ENCODE measurements at places on chromosomes 12 and 14.
A peak's percentile ranks its signal among the peaks of the same experiment; 100 is the strongest.

- DNase-seq: peak; percentile 23
Observed at GRCh38 chr14:71070169-71070568, 162.9 kb downstream of the PCNX1 start.

DNA sequence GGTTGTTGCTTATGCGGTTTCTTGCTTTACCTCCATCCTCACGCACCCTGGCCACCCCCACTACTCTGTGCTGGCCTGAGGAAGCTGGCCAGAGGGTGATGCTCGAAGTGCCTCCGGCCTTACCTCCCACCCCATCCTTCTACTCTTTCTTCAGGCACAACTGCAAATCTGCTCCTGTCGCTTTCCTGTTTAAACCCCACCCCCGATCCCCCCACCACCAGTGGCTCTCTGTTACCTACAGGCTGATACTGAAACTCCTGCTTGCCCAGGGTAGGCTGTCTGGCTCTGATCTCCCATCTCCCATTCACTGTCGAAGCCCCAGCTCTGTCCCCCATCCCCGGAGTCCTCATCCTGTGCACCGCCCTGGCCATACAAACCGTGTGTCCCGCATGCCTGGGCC lies 111.5 kb downstream of the PRMT8 start:
- no peak for DNase-seq

DNA sequence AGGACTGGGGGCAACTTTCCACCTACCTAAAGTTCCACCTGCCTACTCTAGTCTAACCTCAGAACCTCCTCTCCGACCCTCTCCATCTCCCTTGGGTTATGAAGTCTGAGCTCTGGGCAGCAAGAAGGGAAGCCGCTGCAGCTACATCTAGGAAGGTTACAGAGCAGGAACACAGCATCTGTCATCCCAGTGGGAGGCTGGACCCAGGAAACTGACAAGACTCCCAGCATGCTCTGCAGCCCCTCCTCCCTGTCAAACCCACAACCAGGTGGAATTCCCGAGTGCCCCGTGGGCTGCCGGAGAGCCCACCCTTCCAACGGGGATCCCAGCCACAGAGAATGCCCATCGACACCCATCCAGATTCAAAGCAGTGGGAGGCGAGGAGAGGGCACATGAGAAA lies 2.1 kb downstream of the TESC start:
- DNase-seq: no peak

- no peak for DNase-seq
Observed at GRCh38 chr14:45083617-45083975, 320 bp upstream of the PRPF39 start.

GRCh38 chr12:46432325-46432724 lies 59.8 kb upstream of the SLC38A2 start:
- no peak for DNase-seq

- no peak for DNase-seq
Observed at GRCh38 chr14:55744321-55744720, 164.3 kb downstream of the KTN1 start.

DNA sequence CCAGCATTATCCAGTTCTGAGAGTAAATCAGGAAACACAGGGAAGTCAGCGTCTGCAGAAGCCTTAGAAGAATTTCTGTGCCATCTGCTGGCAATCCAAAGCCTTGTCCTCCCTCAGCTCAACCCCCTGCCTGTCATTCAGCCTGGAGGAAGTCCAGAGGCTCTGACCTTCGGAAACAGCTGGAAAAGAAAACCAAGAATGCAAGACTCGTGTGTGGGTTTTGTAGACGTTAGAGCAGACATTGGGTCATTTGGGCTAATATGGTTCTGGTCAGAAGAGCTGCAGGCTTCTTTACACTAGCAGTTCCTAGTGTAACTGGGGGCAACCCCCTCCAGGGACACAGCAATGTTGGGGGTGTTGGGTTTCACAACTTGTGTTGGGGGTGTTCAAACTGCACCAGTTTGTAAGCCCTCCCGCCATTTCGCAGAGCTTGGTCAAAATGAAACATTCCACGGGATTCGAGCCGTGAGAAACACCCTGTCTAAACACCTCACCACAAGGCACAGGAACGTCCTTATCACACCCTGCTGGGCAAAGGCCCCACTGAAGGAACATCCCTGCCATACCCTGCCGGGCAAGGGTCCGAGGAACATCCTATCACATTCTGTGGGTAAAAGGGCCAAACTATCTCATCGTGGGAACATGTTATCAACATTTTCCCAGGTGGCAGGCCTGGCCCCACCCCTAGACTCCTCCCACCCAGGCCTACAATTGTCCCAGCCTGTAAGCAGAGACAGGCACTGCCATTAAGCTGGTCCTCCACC lies 21.0 kb upstream of the SERPINA4 start:
- peak; percentile 22 for DNase-seq

- DNase-seq: no peak
Observed at GRCh38 chr12:72359416-72359815, 87.2 kb downstream of the TRHDE start.

GRCh38 chr14:62691647-62692489 lies 353.4 kb downstream of the KCNH5 start:
- DNase-seq: peak; percentile 68

DNA sequence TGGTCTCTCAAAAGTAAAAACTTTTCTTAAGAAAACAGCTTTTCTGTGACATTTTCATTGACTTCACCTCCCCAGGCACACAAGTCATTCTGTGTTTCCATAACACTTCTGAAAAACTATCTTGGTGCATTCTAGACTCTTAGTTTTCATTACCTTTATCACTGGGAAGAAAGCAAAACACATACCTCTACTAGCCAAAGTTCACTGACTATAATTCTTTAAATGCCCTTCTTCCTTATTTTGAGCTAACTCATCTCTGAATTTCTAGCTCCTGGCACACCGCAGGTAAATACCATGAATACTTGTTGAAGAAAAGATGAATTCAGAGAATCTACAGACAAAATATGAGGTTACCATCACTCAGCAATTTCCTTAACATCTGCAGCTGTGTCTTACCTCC lies 21.1 kb downstream of the MLH3 start:
- DNase-seq: no peak

DNA sequence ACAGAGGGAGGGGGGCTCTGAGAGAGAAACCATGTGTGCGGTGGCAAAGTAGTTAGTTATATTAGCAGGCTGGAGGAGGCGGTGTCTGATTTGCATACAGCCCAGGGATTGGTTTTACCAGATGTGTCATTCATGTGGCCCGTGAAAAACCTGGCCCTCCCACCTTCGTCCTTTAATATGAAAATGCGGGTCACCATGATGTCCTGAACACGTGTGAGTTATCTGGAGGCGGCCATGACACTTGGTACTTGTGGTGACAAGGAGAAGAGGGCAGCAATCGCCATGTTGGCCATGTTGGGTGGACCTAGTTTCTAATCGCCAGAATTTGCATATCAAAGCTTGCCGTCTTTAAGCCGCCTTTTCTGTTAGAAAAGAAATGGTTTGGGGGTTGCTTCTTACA lies 108.8 kb downstream of the RAD51B start:
- DNase-seq: no peak

- no peak for DNase-seq
Observed at GRCh38 chr14:21385188-21385904, 1.5 kb upstream of the SUPT16H start.

DNA sequence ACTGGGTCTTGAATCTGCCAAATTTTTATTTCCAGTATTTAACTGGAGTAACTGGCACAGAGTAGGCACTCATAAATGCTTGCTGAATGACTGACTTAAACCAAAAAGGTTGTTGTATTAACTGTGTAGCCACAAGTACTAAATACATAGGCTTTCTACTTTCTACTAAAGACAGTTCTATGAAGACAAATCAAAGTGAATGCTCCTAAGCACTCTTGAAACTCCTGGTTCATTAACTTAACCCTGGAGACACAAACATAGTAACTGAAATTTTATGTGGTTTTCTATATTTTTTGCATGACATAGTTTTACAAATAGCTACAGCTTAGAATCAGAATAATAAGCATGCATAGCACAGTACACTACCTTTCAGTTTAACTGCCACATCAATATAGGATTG lies 70.4 kb downstream of the TXNDC16 start:
- DNase-seq: no peak

DNA sequence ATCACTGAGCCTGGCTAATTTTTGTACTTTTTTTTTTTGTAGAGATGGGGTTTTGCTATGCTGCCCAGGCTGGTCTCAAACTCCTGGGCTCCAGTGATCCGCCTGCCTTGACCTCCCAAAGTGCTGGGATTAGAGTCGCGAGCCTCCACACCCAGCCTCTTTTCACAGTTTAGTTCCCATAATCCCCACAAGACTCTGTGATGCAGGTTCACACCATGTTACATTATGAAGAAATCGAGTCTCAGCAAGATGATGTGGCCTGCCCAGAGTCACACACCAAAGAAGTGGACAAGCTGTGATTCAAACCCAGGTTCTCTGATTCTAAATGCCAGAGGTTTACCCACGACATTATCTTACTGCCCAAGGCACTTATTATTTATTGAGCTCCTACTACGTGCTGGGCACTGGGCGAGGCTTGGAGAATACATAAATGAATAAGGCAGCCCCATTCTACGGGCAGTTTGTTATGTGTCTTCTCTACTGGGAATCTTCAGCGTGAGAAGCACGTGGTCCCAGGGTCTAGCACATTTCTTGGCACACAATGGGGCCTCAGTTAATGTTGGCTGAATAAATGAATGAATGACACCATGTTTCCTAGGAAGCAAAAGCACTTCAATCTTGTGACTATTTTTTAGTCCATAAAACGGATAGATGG lies 23.5 kb upstream of the OASL start:
- no peak for DNase-seq

DNA sequence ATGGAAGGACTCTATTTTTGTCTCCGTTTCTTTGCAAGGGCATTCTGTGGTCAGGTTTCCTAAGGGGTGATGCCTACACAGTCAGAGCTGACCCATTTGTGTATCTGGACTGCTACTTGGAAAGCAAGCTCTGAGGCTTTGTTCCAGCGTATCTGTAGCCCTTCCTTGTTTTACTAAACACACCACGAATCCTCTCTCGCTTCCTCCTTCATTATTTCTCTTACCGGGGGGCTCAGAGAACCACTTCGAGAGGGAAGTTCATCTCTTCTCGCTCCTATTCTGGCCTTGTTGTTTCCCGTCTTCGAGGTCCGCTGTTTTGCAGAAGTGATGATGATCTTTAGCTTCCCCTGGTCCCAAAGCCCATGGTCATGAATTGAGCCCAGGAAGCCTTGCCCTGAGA lies 164.7 kb downstream of the SSPN start:
- no peak for DNase-seq

DNA sequence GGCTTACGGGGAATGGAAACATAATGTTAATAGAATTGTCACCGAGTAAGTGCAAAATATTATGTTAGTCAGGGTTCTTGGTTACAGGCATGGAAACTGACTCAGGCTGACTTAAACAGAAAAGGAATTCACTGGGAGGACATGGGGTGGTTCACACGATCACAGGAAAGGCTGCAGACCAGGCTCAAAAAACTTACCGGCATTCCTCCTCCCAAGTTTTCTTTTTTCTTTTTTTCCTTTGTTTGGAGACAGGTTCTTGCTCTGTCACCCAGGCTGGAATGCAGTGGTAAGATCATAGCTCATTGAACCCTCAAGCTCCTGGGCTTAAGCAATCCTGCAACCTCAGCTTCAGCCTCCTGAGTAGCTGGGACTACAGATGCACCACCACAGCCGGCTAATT lies 11.9 kb upstream of the UBE2N start:
- peak; percentile 50 for DNase-seq

GRCh38 chr12:93245543-93245942 lies 132.2 kb upstream of the NUDT4 start:
- no peak for DNase-seq

DNA sequence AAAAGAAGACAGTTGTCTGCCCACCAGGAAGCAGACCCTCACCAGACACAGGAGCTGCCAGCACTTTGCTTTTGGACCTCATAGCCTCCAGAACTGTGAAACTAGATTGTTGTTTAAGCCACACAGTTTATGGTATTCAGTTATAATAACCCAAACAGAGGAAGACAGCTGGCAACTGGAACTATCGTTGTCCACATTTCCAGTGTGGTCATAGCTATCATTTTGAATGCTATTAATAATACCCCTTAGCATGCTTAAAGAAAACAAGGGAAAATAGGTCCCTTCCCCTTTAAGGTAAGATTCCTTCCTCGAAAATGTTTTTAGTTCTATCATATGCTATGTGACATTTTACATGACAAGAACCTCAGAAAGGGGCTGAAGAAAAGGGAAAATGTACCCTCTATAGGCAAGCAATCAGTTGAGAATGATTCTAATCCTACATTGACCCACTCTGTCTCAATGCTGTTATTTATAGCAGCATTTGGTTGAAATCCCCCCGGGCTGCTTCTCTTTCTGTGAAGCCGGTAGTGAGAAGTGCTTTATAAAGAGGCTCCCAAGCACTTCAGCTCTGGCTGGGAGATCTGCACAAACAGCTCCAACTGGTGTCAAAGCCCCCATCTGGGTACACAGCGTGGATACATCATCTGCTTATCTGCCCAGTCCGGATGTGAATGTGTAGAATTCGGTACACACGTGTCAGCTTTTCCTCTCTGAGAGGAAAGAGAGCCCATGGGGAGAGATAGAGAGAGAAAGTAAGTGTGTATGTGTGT lies 221.2 kb upstream of the FLRT2 start:
- no peak for DNase-seq

- no peak for DNase-seq
Observed at GRCh38 chr12:14984766-14985285, 12.0 kb downstream of the PDE6H start.

DNA sequence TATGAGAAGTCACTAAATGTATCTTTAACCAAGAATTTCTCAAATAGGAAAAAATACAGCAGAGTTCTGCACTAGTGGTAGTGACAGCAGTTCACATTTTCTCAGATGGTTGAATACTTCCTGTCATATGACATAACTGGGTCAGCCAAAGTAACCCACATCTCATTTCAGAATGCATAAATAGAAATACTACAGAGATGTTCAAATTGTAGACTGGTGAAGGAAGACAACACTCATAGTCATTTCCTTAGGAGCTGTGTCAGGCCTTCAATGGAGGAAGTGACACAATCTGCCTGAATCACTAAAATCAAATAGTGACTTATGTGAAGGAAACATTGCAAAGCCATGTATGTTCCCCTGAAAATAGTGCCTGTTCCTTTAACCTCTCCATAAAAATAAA lies 32.4 kb downstream of the FERMT2 start:
- DNase-seq: peak; percentile 43

DNA sequence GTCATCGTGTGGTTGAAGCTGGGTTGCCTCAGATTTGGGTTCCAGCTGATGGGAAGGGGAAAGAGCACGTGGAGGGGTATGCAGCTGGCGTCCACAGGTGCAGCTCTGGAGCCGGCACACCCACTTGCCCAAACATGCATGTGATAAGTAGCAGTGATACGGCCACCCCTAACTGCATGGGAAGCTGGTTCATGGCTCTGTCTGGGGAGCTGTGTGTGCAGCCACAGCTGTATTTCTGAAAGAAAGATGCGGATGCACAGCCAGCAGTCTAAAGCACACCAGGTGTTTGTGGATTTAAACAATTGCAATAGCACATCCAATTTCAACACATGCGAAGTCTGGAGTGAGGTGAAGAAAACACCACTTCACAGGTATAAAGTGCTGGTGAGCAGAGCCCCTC lies 181.4 kb downstream of the EFCAB11 start:
- no peak for DNase-seq

- no peak for DNase-seq
Observed at GRCh38 chr12:69474456-69474855, 4.3 kb downstream of the FRS2 start.

GRCh38 chr12:7642287-7642686 lies 23.4 kb downstream of the APOBEC1 start:
- DNase-seq: no peak

- no peak for DNase-seq
Observed at GRCh38 chr12:22329621-22330020, 4.9 kb downstream of the ST8SIA1 start.
